ENCODE measurements at places on chromosomes 4 and X.

DNA sequence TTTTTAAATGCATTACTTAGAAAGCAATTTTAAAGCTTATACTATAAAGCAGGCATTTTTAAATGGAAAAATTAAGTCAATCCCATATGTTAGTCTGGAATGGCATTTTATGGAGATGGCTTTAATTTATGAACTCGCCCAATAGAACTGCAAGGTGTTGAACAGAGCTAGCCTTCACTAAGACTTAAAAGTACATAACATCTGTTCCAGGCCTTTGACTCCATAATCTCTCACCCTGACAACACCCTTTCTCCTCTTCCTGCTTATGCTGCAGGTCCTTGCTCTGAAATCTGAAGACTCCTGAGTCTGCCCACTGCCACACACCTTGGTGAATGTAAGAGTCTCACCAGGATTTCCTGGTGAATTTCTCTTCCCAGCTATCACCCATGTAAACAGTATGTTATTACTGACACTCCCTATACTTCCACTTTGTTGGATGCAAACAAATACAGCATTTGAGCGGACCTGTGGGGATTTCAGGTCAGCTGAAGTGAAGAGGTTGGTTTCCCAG is 17.7 kb upstream of the SLC39A8 start:
- no peak for DNase-seq

GRCh38 chr4:64883087-64883807 is 474.0 kb upstream of the TECRL start:
- no peak for DNase-seq

GRCh38 chr4:40559585-40560465 is 69.8 kb downstream of the RBM47 start:
- no peak for DNase-seq

GRCh38 chr4:144202081-144202480 is 61.6 kb upstream of the GYPA start:
- no peak for DNase-seq

DNA sequence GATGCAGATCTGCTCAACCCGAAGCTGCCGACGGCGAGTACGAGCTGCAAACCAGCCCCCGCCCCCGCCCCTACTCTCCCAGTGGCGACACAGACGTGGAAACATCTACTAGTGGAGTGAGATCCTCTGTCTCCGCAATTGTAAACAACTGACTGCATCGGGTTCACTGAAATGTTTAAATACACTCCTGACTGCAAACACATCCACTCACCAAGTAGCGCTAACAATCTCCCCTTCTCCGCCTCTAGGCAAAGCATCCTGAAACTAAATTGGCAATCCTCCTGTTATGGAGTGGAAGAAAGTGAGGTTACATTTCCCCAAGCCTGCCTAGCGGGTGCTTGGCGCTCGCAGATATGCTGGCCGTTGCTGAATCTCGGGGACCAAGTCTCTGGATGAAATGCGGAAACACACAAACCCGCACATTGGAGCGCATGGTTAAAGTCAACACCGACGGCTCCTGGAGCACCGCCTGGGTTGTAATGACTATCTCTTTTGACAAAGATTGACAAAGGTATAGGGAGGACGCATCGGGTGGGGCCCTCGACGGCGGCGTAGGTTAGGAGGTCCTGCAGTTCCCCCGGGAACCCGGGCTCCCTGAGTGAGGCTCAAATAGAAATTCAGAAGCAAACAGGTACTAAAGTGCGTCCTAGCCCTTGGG is 117.0 kb upstream of the TEX13C start:
- no peak for DNase-seq

- DNase-seq: no peak
Observed at GRCh38 chr4:128663325-128663724, 146.2 kb upstream of the JADE1 start.

GRCh38 chrX:129760981-129761380 is 18.8 kb upstream of the SASH3 start:
- DNase-seq: no peak

- DNase-seq: no peak
Observed at GRCh38 chr4:134200811-134201215, 776 bp downstream of the PABPC4L start.

DNA sequence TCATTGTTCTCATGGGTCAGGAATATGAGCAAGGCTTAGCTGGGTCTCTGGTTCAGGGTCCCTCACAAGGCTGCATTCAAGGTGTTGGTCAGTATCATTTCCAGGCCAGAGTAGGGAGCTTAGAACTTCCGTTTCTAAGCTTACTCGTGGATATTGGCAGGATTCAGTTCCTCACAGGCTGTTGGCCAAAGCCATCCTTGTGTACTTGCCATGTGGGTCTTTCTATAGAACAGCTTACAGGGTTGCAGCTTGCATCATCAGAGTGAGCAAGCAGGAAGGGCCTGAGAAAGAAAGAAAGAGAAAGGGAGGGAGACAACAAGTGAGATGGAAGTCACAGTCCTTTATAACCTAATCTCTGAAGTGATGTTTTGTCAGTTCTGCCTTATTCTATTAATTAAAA is 5.1 kb upstream of the LIMCH1 start:
- DNase-seq: no peak

GRCh38 chr4:184620212-184620867 is 28.9 kb downstream of the CASP3 start:
- no peak for DNase-seq

GRCh38 chr4:74638001-74638400 is 156.3 kb downstream of the BTC start:
- DNase-seq: no peak

DNA sequence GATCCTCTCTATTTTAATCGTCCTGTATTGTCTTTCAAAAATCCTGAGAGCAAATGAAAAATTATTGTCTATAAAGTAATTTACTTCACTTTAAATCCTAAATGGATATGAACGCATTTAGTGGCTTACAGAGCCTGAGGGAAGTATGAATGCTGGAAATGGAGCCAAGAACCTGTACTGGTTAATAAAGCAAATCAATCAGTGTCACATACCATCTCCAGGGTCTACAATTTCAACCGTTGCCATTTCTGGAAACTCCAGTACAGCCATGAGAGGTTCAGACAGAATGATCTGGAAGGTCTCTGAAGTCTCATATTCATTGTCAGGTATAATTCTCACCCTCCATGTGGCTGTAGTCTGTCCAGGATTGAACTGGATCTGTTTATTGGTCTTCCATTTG is 76.6 kb downstream of the FREM3 start:
- DNase-seq: no peak

Data from NT2/D1 (cell line).